ENCODE measurements at places on chromosomes 12 and 14.

DNA sequence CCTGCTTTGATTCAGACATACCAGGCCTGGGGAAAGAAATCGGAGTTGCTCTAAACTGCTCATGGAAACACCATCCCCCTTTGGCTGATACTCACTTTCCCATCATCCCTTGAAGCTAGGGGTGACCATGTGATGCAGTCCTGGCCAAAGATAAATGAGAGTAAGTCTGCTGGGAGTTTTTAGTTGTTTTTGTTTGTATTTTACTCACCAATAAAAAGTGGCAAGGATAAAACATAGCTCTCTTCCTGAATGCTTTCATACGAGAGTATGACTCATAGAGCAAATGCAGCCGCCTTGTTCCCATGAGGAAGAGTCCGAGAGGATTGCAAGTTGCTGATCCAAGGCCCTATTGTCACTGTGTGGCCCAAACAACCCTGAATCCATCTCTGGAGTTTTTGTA lies 126.4 kb upstream of the TMEM132C start:
- DNase-seq = no peak

GRCh38 chr12:50747817-50748216 lies 16.1 kb upstream of the ATF1 start:
- DNase-seq = no peak

GRCh38 chr14:97581016-97581415 lies 783.8 kb downstream of the VRK1 start:
- no peak for DNase-seq

DNA sequence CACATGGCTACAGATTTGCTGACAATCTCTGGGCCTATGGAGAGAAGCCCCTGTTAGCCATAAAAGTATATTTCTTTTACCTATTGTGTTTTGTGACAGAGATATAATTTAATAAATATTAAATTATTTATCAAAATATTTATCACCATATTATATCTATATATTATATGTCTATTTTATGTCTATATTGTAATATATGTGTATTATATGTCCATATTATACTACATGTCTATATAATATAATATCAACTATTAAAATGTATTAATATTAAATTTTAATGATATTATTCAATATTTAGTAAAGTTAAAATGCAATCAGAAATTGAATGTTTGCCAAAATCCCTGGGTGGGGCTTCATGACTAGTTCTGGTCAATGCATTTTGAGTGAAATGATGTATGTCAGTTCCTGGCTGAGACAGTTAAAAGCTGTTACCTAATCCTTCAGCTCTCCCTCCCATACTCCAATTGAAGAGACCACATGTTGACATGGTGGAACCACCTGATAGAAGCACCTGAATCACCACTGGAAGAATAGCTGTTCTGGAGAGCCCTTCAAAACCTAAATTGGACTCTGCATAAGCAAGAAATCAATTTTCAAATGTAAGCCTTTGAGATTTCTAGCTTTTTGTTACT lies 357.3 kb upstream of the DDHD1 start:
- no peak for DNase-seq

DNA sequence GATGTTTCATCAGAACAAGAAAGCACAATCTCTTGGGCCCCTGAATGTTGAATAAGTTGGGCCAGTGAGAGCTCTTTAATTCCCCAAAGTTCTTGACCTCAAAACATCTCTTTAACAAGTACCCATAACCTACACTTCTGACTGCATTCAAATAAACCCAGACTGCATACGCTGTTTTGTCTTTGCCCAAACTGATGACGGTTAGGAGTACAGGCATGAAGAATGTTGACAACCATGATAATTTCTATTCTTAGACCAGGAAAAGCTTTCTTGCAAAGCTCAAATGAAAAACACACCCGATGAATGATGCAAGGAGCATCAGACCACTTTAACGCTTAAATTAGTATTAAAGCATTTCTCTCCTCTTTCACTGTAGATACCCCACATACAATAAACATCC lies 11.7 kb upstream of the RAB3IP start:
- no peak for DNase-seq

DNA sequence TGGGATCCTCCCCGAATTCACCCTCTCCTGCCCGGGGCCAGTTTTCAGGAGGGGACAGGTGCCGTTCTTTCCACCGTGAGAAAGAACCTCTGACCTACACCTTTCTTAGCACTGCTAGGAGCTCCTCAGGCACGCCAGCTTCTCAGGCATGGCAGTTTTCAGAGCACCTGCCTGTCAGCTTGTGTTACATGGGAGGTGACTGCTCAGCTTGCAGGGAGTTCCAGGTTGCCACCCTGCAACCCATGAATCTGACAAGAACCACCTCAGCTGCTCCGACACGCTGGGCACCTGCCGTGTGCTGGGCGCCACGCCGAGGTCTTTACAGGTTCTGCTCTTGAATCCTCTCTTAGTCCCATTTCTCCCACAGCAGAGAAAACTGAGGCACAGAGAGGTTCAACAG lies 12.9 kb downstream of the BRI3BP start:
- DNase-seq = no peak

- DNase-seq = no peak
These were observed 60.4 kb downstream of the KITLG start for GRCh38 chr12:88519802-88520435.

- DNase-seq = no peak
These were observed 944 bp downstream of the TXNRD1 start for GRCh38 chr12:104216521-104216924.

DNA sequence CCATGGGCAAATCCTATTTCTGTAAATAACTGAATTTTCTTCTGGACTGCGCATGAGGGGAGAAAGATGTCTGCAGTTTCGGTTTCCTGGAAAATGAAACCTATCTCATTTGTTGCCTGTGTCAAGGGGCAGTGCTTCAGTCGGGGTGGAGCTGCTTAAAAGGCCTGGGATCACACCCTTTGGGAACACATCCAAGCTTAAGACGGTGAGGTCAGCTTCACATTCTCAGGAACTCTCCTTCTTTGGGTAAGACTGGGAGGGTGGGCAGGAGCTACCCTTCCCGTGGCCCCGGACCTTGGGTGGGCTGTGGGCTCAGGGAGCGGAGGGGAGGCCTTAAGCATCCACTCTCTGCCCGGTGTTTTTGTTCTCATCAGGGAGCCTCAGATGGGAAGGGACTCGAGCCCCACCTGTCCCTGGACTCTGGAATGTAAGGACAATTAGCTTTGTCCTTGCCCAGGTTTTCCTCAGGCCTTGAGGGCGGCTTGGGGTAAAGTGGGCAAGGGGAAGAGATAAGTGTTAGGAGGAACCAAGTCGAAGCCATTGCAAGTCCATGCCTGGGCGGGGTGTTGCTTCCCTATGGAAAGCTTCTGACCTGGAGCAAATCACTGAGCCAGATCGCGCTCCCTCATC lies at the start of gene IFI27:
Gene IFI27 (plus strand): TSS at position 185 of the 630 bp plus-strand sequence.
- no peak for DNase-seq

DNA sequence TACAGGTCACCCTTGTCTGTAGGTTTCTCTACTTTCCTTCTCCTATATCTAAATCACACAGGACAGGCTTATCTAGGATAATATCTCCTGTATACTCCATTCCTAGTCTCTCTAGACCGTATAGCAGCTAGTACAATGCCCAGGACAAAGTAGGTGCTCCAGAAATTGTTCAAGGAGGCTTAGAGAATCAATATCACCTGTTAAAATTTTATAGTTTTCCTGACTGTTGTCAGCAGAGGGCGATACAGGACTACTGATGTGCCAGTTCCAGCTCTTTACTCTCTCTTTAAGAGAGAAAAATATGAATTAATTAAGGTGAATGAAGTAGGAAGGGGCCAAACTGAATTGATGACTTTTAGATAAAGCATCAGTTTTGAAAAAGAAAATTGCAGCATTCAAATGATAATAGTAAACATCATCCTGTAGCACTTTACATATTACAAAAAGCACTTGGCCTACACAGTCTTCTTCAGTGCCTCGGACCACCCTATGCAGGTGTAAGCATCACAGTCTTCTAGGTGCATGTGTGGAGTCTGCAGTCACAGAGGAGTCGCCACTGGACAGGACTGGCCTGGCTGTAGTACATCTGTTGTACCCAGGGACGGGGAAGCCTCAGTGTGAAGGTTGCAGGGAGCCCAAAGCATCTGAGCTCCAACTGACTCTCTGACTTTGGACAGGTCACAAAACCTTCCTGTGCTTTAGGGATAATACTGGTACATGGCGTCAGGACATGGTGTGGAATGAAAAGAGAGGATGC lies 61.9 kb upstream of the MAX start:
- DNase-seq = peak; percentile 11

- DNase-seq = no peak
These were observed 67.2 kb downstream of the CCDC88C start for GRCh38 chr14:91350483-91350812.

DNA sequence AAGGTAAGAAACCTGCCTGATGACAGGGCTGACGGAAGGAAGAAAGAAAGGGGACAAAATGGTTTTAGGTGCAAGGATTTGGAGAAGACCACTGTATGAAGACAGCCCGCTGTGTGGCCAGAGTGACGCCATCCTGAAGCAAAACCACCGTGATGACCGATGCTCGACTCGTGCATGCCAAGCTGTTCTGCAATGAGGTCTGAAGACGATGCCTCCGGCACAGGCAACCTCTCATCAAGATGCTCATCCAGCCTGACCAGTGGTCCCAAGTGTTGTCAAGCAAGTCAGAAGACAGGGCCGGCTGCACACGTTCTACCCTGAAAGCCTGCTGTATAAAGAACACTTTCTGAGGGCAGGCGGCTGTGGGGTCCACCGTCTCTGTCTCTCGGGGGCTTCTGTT lies 34.8 kb downstream of the STX2 start:
- DNase-seq = no peak

DNA sequence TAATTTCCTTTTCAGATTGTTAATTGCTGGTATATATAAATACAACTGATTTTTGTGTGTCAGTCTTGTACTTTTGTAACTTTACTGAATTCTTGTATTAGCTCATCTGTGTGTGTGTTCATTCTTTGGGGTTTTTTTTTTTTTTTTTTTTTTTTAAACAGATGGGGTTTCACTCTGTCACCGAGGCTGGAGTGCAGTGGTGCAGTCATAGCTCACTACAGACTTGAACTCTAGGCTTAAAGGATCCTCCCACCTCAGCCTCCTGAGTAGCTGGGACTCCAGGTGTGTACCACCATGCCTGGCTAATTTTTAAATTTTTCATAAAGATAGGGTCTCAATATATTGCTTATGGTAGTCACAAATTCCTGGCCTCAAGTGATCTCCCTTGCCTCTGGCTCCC lies 68.0 kb downstream of the WNK1 start:
- DNase-seq = no peak

DNA sequence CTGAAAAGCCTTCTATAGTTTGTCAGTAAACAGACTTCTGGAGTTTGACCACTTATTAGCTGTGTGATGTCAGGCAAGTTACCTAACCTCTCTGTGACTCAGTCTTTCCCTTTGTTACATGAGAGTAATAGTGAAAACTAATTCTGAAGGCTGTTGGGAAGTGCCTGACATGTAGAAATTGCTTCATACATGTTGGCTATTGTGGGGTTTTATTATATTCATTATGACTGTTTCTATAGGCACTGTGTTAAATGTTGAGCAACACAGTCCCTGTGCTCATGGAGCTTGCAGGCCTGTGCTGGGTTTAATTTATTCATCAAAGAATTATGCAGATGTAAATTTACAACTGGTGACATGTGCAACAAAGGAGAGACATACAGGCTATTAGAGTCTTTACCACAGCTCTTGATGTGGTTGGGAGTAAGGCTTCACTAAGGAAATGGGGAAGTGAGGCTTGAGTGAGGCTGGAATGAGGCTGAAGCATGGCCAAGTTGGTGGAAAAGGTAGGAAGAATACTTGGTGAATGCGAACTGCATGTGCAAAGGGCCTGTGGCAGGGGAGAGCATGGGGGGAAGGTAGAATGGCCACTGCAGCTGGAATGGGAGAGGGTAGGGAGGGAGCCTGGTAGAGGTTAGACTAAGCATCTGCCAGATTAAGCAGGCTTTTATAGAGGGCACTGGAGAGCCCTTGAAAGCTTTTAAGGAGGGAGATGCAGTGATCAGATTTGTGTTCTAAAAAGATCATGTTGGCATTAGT lies 236.4 kb upstream of the CRY1 start:
- DNase-seq = no peak

GRCh38 chr14:80095623-80096022 lies 115.7 kb downstream of the DIO2 start:
- no peak for DNase-seq

GRCh38 chr12:54054742-54055194 lies 1.1 kb downstream of the HOXC4 start:
- DNase-seq = no peak

DNA sequence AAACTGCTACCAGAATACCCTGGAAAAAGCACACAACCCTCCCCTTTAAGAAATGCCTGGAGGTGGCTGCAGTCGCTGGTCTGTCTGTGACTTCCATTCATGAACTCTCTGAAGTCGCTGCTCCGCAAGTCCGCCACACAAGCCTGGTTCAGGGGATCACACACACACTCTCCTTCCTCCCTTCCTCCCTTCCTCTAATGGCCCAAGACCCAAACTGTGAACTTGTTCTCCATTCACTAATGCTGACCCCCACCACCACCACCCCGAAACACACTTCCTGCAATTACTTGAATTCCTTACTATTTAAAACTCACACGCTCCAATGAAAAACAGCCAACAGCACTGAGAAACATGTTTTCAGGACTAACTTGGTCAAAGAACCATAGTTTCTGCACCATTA lies 1.0 kb upstream of the LMO3 start:
- no peak for DNase-seq

DNA sequence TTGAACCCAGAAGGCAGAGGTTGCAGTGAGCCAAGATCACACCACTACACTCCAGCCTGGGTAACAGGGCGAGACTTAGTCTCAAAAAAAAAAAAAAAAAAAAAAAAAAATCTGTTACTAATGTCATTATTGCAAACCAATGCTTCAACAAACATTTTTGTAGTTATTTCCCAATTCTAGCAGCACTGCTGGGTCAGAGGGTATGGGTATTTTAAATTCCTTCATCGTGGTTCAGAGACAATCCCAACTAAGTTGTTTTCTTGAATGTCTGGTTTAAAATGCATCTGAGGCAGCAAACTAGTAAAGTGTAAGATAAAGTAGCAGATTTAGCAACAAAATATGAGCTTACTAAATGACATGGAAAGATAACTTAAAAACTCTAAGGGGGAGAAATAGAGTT lies 65.6 kb downstream of the FERMT2 start:
- no peak for DNase-seq

DNA sequence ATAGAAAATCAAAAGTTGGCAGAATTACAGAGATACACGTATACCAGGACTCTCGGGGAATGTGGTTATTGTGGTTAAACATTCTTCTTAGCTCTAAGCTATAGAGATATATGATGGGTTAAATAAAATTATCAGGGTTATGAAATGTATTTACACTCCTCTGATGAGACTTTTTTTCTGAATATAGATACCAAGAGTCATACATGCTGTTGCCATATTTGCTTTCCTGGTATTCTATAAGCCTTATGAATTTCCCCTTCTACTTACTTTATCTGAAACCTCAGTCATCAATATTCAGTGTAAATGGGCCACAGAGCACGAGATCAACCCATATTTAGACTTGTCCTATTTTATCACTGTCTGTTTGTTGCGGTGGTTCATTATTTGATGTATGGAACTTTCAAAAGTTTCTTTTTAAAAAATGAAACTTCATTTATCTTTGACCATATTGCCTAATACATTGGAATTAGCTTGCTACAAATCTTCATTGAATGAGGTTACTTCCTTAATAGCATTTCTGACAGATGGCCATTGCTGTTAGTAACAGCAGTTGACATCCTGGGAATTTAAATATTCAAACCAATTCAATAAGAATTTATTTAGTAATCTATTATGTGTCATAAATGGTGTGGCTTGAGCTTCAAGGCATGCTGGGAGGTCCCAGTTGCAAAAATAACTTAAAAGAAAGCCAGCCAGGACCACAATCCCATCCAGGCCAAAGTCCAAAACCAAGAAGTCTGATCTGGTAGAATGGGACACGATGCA lies 393.5 kb downstream of the PCNX1 start:
- DNase-seq = no peak

- no peak for DNase-seq
These were observed 24.2 kb downstream of the YY1 start for GRCh38 chr14:100263141-100263540.
